A549 treated with GW870086 at 1 μM for 4 hours (cell line): ENCODE measurements at places on chromosomes 1 and 21. TPM values are rescaled to one million over a fixed set of nuclear protein-coding genes. Genes with fewer than 3 reads are reported as not detected.

The SELP gene
- total RNA-seq = not detected in 5 replicates

The MANEAL gene
- 21.3 to 25.5 TPM (median 24.6 TPM) in 5 replicates for total RNA-seq

The BARHL2 gene
- total RNA-seq = not detected in 5 replicates

The MIXL1 gene
- total RNA-seq = not detected in 5 replicates

The TRMT1L gene
- total RNA-seq = 8.0 to 13.3 TPM (median 12.4 TPM) in 5 replicates

The CAP1 gene
- 211 to 268 TPM (median 244 TPM) in 5 replicates for total RNA-seq

The RAB25 gene
- not detected in 5 replicates for total RNA-seq
